ENCODE measurements at places on chromosomes 16 and 17.

DNA sequence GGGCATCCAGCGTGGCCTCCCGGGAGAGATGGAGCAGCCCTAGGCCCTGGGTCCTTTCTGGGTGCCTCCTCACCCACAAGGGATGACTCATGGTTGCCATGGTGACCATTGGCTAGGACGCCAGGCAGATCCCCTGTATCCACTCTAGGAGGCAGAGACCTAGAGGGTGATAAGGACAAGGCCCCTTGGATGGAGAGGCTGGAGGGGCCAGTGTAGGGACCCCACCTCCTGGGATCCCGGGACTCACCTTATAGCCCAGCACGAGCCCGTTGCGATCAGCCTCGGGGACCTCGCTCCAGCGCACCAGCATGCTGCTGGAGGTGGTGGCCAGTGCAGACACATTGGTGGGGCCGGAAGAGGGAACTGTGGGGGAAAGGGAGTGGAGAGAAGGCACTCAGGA, 82.2 kb upstream of the CDC42EP4 start:
- DNase-seq = no peak

DNA sequence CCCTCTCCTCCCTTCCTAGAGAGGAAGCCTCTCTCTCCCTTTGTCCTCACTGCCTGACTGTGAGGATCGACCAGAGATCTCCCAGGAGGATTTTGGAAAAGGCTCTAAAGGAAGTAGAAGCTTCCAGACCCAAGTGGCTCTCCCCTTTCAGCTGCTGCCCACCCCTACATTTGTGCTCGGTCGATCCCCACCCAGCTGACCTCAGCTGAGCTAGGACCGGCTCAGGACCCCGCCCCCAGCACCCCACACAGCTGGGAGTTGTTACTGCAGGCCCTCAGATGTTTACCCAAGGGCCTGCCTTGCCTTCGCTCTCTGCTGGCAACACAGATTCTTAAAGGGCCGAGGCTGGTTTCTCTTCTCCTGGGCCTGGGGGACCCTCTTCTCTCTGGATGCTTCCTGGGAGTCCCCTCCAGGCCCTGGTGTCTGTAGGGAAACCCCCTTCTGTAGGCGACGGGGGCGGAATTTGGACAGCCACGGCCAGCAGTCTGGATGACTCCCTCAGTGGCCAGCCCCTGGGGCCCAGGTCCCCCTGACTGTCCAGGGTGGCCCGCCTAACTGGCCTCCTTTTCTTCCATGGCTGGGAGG, 26.9 kb upstream of the TIMP2 start:
- DNase-seq = no peak

- no peak for DNase-seq
These were observed 11.9 kb downstream of the TBX2 start for GRCh38 chr17:61411261-61412142.

GRCh38 chr17:48878920-48879898, 13.4 kb upstream of the ATP5MC1 start:
- peak; percentile 2 for DNase-seq

- DNase-seq = no peak
These were observed 5.0 kb upstream of the MYL4 start for GRCh38 chr17:47203984-47204721.

DNA sequence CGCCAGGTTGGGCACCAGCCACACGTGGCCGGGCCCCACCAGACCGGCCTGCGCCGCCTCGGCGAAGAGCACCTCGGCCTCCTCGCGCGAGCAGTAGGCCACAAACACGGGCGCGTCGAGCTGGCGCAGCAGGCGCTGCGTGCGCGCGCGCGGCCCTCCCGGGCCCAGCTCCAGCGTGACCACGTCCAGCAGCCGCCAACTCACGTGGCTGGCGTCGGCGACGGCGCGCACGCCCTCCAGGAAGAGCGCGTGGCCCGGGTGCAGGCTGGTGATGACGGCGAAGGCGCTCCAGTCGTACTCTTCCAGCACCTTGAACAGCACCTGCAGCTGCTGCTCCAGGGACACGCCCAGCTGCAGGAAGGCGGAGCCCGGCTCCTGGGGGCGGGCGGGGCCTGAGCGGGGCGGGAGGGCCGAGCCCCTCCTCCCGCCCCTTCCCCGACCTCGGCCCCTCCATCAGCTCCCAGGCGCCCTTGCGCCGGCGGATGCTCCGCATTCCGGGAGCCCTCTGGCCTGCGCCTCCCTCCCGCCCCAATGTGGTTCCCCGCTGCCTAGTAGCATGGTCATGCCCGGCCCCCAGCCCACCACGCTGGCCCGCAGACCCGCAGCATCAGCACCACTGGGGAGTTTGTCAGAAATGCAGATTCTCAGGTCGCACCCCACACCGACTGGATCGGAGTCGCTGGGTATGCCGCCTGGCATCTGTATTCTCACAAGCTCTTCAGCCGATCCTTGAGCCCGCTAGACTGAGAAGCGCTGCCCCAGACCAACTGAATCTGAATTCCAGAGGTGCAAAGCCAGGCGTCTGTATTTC, 7.2 kb downstream of the GRIN2C start:
- DNase-seq = no peak

DNA sequence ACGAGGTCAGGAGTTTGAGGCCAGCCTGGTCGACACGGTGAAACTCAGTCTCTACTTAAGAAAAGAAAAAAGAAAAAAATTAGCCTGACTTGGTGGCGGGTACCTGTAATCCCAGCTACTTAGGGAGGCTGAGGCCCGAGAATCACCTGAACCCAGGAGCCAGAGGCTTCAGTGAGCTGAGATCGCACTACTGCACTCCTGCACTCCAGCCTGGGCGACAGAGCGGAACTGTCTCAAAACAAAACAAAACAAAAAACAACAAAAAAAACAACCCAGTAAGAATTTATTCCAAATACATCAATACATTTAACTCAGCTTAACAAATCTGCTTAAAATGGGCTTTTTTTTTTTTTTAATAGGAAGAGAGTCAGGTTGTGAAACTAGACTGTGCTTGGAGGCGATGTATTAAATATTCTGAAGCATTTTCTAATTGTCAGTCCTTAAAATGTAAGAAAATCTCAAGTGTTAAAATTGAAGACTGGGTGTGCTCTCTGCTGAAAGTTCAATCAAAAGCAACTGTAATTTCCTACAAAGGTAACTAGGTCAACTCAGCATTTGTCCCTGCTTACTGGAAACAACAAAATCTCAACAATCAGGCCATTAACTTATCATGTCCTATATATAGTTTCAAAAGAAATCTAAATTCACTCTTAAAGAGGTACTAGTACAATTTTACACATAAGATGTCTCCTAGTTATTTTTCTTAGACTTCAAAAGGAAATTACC, 23.2 kb downstream of the KANSL1 start:
- no peak for DNase-seq

GRCh38 chr17:49861150-49861884, 13.4 kb upstream of the TAC4 start:
- no peak for DNase-seq

GRCh38 chr16:58053682-58054005, 28.1 kb downstream of the MMP15 start:
- DNase-seq = no peak

DNA sequence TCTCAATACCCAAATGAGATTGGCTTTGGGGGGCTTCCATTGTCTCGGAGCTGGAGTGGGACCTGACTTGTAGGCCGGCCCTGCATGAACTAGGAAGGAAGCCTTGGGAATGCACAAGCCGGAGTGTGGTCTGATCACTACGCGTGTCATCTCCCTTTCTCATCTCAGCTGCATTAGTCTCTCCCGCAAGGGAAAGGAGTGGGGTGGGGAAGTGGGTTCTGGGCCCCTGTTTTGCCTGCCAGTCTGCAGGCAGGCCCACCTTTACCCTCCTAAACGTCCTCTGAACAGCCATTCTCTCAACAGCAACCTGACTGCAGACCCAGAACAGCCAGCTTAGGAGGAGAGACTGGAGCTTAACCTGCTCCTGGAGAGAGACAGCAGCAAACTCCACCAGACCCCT, 11.4 kb upstream of the DNAI2 start:
- no peak for DNase-seq

GRCh38 chr16:46920402-46921068, 36.4 kb downstream of the GPT2 start:
- DNase-seq = no peak

GRCh38 chr16:14131774-14132695, 60.9 kb downstream of the MRTFB start:
- DNase-seq = no peak

GRCh38 chr17:68458260-68459036, 1.2 kb upstream of the WIPI1 start:
- DNase-seq = no peak

GRCh38 chr17:74354123-74354522, 7.5 kb downstream of the BTBD17 start:
- peak; percentile 9 for DNase-seq

DNA sequence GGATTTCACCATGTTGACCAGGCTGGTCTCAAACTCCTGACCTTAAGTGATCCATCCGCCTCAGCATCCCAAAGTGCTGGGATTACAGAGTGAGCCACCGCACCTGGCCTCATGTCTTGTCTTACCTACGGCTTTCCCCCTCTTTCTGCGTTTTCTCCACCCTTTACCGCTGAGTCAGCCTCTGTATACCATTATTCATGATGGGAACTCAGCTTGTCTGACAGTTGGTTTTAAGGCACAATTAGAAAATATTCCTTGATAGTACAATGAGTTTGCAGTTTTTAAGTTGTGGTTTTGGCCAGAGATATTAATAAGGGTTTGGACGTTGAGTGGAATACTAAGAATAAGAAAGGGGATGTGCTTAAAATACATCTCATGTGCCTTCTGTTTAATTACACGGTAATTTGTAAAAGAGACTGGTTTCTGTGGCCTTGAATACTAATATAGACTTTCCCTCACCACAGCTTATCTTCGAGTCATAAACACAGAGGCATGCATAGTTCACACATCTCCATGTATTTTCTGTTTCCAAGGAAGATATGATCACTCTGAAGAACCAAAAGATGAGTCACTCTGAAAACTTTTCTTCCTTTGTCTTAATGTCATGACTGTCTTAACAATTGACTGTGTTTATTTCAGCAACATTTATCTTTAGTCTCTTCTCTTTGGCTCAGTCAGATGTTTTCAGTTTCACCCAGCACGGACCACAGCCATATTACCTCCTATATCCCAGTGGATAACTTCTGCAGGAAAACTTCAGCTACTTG, 54.4 kb downstream of the PITPNC1 start:
- DNase-seq = no peak

DNA sequence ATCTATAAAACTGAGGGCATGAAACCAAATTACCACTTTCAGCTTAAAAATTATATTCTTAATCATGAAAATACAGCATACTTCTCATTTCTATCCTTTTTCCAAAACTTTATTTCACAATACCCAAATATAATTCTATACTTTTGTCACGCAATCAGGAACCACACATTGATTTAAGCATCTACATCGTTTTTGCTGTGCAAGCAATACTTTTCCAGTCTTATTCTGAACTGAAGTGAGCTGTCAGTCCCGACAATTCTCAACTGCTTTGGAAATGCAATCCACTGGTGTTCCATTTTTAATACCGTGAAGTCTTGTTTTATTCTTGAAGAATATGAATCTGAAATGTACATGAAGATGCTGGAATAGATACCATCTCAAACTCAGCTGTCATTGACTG, 60.1 kb upstream of the NOL11 start:
- DNase-seq = no peak

DNA sequence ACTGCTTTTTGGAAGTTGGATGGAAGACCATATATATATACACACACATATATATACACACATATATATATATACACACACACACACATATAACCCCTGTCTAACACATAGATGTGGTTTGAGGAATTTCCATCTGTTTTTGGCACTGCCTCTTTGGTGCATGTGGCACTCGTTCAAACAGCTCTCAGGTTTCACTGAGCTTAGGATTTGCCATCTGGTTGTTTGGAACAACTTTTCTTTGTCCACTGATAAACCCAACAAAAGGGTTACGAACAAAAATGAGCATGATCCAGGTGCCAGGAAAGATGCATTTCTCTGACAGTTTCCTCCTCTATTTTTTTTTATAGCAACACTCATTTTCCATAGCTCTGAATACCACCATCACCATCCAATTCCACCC, 14.6 kb upstream of the KCNJ16 start:
- DNase-seq = no peak

GRCh38 chr16:46828292-46828691, 2.7 kb downstream of the C16orf87 start:
- no peak for DNase-seq

DNA sequence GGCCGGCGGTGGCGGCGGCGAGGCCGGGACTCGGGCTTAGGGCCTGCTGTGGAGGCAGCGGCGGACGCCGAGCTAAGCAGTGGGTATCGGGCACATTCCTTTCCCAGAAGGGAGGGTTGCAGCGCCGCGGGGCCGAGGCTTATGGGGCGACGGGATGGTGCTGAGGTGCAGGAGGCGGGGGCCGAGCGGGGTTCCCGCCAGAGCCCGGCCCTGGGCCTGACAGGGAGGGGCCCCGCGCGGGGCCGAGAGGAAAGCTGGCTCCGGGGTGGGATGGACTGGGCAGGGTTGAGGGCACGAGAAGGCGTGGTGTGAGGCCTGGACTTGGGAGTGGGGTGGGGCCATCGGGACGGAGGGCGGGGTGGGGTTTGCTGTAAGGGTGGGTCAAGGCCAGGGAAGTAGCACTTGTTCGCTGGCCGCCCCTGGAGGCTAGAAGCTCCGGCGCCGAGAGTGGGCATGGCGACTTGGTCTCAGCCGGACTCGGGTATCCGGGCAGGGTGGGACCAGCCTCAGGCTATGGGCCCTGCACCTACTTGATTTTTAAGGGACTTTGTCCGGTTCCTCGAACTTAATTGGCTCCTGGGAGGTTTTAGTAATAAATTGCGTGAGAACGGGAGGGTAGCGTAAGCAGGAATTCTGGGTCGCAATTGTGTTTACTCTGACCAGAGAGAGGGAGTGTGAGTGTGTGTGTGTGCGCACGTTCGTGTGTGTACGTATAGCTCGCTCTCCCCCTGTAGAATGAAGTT, 396 bp downstream of the NFE2L1 start:
- DNase-seq = no peak

DNA sequence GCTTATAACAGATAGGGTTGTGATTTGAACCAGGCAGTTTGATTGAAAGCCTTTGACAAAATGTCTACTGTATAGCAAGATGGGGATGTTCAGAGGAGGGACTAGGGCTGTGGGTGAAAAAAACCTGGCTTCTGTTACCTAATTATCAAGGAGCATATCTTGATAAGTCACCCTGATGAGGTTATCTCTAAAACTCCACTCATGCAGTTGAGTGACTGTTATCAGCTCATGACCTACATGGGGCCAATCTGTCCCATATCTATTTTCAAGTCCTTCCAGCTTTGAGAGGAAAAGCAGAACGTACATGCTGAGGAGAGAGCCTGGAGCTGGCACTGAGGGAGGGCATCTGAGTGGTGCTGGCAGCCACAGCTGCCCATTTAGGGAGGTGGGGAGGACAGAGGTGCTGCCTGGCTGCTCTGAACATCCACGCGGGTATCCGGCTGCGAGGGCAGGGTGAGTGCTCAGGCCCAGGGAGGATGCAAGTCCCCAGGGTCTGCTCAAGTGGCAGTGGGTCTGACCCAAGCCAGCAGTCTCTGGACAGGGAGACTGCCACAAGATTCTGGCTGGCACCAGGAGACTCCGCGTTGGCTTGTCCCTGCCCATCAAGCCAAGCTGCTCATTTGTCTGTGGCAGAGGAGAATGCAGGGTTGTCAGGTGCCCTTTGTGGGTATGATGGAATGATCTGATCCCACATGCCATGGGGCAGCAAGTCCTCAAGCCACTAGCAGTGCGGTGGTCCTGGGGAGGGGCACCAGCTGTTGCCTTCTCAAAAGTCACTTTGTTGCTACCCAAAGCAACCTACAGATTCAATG, 29.2 kb downstream of the ATPAF2 start:
- no peak for DNase-seq
